ENCODE measurements at places on chromosomes 6 and 20. TPM values are rescaled to one million over a fixed set of nuclear protein-coding genes. Genes with fewer than 3 reads are reported as not detected.

The RNGTT gene
- 12.8 TPM for total RNA-seq

DNA sequence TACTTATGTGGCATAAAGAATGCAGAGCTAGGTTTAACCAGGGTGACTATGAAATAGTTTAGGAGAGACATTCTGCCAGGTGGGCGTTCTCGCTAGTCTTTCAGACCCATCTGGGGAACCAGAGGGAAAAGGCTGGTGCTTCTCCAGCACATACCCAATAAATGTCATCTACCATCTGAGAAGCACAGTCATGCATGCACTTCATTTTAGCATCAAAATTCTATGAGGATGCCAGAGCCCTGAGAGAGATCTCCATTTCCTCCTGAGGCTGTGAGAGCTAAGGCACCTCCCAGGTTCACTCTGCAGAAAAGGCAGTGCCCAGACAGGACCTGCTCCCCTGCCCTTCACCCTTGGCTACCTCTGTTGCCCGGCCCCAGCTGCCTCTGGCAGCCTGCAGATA lies 231.7 kb upstream of the PRND start:
- no peak for DNase-seq

- DNase-seq, result no peak
Measured at GRCh38 chr20:3413393-3413889, 6.0 kb upstream of the DNAAF9 start.

GRCh38 chr20:49697071-49697470 lies 16.6 kb downstream of the B4GALT5 start:
- DNase-seq, result no peak

- no peak for DNase-seq
Measured at GRCh38 chr20:42603655-42604054, 586.1 kb downstream of the PTPRT start.

DNA sequence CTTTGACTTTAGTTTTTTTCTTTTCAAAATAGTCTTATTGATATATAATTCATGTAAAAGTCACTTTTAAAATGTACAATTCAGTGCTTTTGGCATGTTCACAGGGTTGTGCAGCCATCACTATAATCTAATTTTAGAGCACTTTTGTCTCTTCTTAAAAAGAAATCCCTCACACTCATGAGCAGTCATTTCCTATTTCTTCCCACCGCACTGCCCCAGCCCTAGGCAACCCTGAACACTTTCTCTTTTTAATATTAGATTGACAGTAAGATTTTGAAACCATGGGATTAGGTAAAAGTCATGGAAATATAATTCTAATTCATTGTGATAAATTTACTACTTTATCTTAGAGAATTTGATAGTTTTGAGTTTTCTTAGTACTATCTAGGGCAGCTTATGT lies 309.4 kb downstream of the UTRN start:
- no peak for DNase-seq

All from sigmoid colon (tissue), 7 donors.